Caco-2 (cell line): ENCODE measurements at places on chromosomes 7 and 10. TPM values are rescaled to one million over a fixed set of nuclear protein-coding genes. Genes with fewer than 3 reads are reported as not detected.
A peak's percentile ranks its signal among the peaks of the same experiment; 100 is the strongest.

DNA sequence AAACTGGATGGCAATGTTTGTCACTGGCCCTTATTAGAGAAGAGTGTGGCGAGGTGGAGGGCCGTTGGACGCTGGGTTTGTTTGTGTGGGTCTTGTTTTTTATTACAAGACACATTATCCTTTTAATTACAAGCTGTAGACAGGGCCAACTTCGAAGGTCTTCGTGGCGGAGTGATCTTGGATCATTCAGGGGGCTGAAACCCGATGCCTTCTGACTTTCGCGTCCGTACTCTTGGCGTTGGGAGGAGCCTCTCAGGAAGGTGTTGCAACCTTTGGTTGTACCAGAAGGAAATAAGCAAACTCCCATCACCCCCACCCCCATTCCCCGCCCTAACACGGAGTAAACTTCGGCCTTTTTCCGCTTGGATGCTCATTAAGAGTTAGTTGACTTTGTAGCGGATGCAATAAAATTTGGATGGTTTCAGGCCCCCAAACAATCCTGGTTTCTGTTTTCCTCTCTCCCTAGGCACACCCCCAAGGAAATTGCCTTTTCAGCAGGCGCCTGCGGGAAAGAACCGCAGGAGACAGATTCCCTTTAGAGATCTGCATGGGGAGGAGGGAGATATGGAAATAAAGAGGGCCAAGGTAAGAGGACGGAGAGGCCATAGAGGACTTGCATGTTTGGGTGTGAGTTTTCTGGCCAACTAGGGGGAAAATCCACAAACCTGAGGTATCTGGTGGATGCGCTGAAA, 294.5 kb upstream of the NFE2L3 start:
- H3K36me3 ChIP-seq, result no peaks in the 10 kb centered on the region
- no peak overlapping the region for H3K27ac ChIP-seq
- H3K4me1 ChIP-seq, result no peaks in the 10 kb centered on the region
- H3K4me3 ChIP-seq, result peak overlapping the region; percentile 66

GRCh38 chr10:30671026-30671616, 41.6 kb upstream of the LYZL2 start:
- H3K27me3 ChIP-seq, result no peaks in the 10 kb centered on the region
- no peaks in the 10 kb centered on the region for H3K36me3 ChIP-seq
- H3K4me3 ChIP-seq, result no peak overlapping the region
- peak; percentile 68 for DNase-seq
- H3K4me1 ChIP-seq, result no peaks in the 10 kb centered on the region; the same call in 1 of the 2 replicates
- H3K27ac ChIP-seq, result no peak overlapping the region

DNA sequence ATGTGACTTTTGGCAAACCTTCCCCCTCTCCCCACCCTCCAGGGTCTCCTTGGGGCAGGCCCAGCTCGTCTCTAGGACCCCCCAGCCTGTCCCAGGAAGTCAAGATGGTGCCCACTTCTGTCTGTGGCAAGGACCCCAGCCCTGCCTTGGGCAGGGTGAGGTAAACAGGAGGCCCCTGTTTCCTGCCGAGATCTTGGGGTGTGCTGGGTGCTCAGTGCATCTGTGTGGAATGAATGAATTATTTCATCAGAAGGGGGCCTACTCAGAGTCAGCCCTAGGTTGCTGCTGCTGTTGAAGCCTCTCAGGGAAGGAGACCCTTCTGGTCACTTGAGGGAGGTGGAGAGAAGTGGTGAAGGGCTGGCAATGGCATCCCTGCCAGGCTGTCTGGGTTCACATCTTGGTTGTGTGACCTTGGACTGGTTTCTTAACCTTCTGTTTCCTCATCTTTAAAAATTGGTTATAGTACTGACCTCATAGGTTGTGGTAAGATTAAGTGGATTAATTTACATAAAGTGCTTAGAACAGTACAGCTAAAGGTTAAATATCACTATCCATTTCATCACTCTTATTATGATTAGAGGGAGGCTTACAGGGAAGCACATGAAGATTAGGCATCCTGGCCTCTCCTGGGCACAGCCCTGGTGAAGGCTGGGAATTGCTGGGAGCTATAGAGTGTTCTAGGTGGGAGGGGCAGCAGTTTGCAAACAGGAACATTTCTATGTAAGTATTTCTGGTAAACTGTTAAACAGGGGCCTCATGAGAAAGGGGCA, 67.7 kb downstream of the ZMIZ1 start:
- no peak overlapping the region for H3K27ac ChIP-seq
- no peak overlapping the region for H3K4me3 ChIP-seq
- DNase-seq, result no peak
- H3K36me3 ChIP-seq, result peaks cover 2% of the 10 kb centered on the region
- peaks cover 3% of the 10 kb centered on the region; the same call in 1 of the 2 replicates for H3K4me1 ChIP-seq
- no peaks in the 10 kb centered on the region for H3K27me3 ChIP-seq

DNA sequence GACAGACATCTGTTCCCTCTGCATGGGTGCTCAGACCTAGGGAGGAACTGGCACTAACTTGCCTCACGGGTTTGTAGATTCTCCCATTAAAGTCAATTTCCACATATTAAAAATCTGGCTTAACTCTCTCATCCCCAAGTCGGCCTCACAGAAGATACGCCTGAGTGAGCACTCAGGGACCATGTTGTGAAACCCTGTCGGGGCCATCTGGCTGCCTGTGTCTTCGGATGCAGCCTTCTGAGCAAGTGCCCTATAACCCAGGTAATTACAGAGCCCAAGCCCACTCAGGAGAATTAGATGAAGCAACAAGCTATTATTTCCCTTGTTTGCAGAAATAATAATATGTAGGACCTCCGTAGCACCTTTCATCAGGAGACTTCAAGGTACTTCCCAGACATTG, 219.3 kb upstream of the GLI3 start:
- DNase-seq, result no peak
- H3K36me3 ChIP-seq, result no peaks in the 10 kb centered on the region
- H3K27ac ChIP-seq, result no peak overlapping the region
- H3K4me1 ChIP-seq, result no peaks in the 10 kb centered on the region
- H3K4me3 ChIP-seq, result no peak overlapping the region

- H3K4me1 ChIP-seq, result no peaks in the 10 kb centered on the region
- DNase-seq, result no peak
- no peak overlapping the region for H3K4me3 ChIP-seq
- H3K27me3 ChIP-seq, result no peaks in the 10 kb centered on the region
Observed at GRCh38 chr7:49422564-49422963, 350.9 kb upstream of the VWC2 start.

DNA sequence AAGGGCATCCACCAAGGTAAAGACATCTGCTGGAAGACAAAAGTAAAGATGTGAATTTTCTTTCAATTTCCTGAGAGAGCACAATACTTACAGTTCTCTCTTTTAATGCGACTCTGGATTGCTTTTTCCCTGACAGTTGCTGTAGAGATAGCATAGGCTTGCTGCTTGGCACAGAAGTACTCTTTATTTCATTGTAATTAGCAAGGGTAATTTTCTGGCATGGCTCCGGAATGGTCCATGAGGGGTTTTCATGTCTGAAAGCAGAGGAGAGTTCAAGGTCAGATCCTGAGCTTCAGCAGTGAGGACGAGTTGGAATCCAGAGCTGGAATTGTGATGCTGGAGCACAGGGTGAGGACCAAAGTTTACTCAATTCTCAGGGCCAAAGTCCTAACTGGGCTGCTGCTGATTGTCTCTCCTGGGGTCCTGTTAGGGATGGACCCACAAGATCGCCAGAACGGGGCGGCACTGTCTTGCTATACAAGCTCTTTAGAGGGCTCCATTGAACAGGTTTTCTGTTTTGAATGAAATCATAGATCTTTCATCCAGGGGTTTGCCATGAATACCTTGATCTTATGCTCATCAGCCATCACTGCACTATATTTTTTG, 190.0 kb upstream of the MKI67 start:
- DNase-seq, result no peak
- H3K4me3 ChIP-seq, result no peak overlapping the region
- H3K27me3 ChIP-seq, result no peaks in the 10 kb centered on the region; the same call in 1 of the 2 replicates
- H3K27ac ChIP-seq, result no peak overlapping the region
- no peaks in the 10 kb centered on the region for H3K4me1 ChIP-seq

- H3K27me3 ChIP-seq, result no peaks in the 10 kb centered on the region
- no peak for DNase-seq
- H3K27ac ChIP-seq, result no peak overlapping the region
- H3K36me3 ChIP-seq, result no peaks in the 10 kb centered on the region
- no peaks in the 10 kb centered on the region for H3K4me1 ChIP-seq
Observed at GRCh38 chr10:30490289-30491000, 56.5 kb downstream of the MAP3K8 start.

The DNAH11 gene
- total RNA-seq, result 1.3 and 2.0 TPM in 2 replicates

The FBXL13 gene
- total RNA-seq, result 0.37 and 0.43 TPM in 2 replicates

DNA sequence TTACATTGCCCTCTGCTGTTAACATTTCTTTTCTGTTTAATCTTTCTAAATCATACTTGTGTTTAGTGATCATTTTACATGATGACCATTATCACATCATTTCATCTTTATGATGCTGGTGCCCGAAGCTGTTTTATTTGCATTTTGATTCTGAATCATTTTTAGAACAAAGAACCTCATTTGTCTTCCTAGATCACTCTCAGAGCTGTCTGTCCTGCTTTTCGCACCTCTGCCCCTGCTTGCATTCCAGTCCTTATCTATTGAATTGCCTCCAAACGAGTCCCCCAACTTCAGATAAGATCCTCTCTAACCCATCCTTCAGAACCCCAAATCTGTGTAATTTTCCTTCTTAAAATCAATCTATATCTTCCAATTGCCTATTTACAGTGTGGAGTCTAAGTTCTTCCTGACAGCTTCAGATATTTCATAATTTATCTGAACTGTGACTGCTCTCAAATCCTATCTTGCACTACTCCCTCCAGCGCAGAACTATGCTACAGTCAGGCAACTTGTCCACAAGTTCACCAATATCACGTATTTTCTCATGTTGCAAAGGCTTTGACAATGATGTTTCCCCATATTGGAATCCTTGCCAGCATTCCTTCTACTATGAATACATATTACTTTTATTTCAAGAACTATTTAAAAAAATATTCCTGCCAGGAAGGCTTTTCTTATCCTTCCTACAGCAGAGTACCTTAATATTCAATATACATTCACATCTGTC, 346.5 kb upstream of the CACNA2D1 start:
- no peak overlapping the region for H3K4me3 ChIP-seq
- H3K4me1 ChIP-seq, result no peaks in the 10 kb centered on the region
- no peak overlapping the region for H3K27ac ChIP-seq

GRCh38 chr7:150361807-150362621, 6.6 kb upstream of the REPIN1 start:
- no peak for DNase-seq
- H3K4me1 ChIP-seq, result no peaks in the 10 kb centered on the region
- no peak overlapping the region for H3K4me3 ChIP-seq
- H3K27me3 ChIP-seq, result no peaks in the 10 kb centered on the region
